ENCODE measurements at places on chromosomes 4 and X.

DNA sequence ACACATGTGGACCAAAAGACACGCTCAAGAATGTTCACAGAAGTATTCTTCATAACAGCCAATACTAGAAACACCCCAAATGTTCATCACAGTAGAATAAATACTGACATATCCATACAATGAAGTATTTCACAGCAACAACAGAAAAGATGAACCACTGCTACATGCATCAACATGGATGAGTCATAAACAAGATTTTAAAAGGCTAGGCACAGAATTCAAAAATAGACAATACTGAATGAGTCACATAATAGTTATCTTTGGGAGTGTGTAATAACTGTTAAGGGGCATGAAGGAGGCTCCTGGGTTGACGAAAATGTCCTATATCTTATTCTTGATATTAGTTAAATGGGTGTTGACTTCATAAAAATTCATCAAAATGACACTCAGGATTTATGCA is 43.5 kb downstream of the CLOCK start:
- no peak for DNase-seq

DNA sequence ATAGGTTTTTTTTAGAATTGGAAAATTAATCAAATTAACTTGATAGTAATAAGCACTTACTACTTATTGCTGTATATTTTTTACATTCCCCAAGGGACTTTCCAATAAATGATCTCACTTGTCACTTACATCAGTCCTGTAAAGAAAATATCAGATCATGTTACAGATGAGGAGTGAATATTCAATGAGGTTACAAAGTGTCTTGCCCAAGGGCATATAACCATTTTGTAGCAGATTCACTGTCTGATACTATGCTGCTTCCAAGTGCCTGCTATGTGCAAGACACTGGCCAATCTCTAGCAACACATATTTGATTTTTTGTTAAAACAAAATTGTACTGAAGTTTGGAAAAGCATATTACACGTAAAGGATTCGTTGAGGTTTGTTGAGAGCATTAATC is 1287.7 kb downstream of the FAM133A start:
- no peak for DNase-seq

DNA sequence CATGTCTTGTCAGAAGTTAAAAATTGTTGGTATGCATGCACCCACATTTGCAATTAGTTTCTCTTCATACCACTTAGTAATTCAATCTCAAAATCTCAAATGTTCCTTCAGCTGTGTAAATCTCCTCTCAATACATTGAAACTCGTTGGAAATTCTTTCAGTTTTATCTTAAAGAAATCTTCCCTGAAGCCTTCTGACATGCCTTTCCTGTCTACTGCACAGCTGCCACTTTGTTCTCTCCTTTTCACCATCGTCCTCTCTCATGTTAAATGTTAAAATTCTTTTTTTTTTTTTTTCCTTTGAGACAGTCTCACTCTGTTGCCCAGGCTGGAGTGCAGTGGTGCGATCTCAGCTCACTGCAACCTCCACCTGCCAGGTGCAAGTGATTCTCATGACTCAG is 30.9 kb downstream of the MCUB start:
- DNase-seq, result no peak

GRCh38 chr4:129350834-129351721 is 255.1 kb downstream of the C4orf33 start:
- DNase-seq, result no peak

DNA sequence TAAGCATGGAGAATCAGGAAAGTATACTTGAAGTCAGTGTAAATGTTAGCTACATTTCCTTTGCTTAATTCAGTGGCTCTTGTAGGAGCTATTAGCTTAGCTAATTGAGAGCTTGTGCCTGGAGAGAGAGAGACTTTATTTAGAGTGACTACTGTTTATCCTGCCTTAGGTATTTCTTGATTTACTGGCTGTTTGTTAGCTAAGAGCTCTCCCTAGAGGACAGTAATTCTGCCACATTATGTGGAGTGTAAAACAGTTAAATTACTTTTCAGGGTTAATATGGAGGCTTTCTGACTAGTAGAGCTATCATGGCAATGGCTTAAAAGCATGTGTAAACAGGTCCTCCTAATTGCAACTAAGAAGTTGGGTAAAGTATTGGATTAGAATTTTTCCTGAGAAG is 306.5 kb upstream of the TECRL start:
- no peak for DNase-seq

- DNase-seq, result no peak
These were observed 655.0 kb downstream of the RPA4 start for GRCh38 chrX:97538745-97539144.

- DNase-seq, result no peak
These were observed 156.5 kb upstream of the DKK2 start for GRCh38 chr4:107192601-107193000.

DNA sequence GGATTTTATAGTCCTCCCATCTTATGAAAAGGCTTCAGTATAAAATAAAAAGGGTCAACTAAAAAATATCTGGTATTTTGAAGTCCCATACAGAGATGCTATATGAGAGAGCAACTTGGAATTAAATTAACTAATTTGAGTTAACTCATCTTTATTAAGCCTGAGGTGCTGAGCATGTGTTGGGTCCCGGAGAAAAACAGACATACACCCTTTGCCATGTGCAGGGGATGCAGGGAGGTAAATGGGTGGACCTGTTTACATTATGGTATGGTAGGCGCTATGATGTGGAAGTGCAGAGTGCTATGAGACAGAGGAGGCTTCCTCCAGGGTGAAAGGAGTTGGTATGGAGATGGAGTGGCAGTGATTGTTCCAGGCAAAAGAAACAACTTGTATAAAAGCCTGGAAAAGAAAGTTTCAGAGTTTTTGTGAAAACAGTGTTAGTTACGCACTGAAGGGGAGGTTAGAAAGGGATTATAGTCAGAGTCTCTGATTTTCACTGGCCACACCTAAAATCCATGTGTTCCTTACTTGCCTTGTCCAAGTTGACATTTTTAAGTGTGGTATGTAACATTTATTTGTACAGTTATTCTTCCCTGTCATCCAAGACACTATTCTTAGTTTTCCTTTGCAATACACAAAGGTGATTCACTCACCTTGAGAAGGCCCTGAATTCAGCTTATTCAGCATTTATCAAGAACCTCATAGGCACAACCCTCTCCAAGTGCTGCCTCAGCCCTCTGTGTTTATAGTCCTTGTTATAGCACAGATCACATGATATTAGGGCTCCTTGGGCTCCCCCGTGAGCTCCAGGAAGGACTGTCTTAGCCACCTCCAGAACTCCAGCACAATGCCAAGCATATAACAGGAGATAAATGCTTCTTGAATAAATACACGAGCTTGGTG is 152.0 kb downstream of the RASL11B start:
- DNase-seq, result no peak

GRCh38 chr4:25677943-25678342 is 22.3 kb downstream of the SLC34A2 start:
- DNase-seq, result no peak

- DNase-seq, result no peak
These were observed 568.1 kb upstream of the GNPDA2 start for GRCh38 chr4:45294464-45294863.

GRCh38 chr4:101355767-101356702 is 8.7 kb upstream of the PPP3CA start:
- peak; percentile 86 for DNase-seq

GRCh38 chr4:26346203-26346620 is 25.4 kb downstream of the RBPJ start:
- no peak for DNase-seq

DNA sequence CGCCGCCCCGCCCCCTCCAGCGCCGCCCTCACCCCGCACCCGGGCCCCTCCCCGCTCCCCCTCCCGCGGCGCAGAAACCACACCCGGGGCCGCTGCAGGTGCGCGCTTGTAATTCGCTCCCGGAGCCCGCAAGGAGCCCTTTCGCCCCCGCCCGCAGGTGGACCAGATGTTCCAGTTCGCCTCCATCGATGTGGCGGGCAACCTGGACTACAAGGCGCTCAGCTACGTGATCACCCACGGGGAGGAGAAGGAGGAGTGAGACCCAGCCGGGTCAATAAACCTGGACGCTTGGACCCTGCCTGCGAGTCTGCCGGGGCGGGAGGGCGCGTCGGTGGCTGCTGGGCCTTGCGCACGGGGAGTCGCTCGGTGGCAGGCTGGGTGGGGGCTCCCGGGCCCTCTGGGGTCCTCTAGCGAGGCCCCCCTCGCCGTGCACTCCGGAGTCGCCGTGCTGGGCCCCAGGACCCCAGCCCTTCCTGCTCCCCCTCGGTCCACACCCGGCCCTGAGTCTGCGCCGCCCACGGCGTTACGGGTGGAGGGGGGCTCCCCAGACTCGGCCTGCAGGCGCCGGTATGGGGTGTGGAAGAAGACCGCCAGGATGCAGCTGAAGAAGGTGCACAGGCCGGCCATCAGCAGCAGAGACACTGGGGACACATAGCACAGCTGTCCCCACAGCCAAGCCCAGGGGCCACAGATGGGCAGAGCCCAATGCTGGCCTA is 7.1 kb downstream of the SLC49A3 start:
- no peak for DNase-seq

DNA sequence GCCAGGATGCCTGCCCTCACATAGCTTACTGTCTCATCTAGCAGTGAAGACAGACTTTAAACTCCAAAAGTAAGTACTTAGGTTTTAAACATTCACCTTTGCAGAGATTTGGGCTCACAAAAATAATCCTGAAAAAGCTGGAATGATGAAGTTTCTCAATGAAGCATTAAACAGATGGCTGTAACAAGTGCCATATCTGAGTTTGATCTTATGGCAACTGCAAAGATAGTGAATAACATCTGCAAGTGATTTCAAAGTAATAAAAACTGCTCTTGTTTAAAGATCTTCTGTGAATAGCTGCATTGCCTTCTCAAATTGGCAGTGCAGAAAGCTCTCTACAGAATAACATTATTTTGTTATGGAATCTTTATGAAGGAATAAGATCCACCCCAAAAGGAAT is 271.2 kb upstream of the SMIM31 start:
- DNase-seq, result no peak

DNA sequence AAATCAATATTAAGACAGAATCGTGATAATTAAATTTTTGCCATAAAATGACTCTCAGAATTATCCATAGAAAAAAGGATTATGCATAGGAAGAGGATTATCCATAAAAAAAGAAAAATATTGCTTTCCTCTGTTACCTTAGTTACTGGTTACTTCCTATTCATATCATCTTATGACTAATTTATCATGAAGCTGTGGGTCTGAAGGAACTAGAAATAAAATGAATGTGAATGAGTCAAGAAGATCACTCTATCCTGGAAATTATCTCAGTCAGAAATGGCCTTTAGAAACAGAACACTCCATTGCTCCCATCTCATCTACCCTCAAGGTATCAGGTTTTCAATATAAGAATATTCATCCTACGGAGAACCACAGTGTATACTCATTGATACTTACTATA is 19.4 kb downstream of the RPS6KA6 start:
- no peak for DNase-seq

DNA sequence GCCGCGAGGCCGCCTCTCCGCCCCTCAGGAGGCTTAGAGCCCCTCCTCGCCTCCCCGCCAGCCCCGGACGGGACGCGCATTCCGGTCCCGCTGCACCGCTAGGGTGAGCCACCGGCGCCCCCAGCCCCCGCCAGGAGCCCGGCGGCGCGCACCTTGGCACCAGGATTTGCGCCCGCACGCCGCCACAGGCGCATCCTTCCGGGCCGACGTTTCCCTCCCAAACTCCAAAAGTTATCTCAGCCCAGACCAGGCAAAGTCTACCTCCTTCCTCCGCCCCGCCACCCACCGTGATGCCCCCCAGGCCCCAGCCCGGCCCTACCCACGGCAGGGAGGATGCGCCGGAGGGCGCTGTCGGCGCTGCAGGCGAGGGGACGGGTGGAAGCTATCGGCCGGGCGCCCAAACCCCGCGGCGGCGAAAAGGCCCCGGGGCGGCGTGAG is 538 bp downstream of the SCML2 start:
- DNase-seq, result peak; percentile 3

- no peak for DNase-seq
These were observed 308.2 kb upstream of the EMCN start for GRCh38 chr4:100826067-100826466.

DNA sequence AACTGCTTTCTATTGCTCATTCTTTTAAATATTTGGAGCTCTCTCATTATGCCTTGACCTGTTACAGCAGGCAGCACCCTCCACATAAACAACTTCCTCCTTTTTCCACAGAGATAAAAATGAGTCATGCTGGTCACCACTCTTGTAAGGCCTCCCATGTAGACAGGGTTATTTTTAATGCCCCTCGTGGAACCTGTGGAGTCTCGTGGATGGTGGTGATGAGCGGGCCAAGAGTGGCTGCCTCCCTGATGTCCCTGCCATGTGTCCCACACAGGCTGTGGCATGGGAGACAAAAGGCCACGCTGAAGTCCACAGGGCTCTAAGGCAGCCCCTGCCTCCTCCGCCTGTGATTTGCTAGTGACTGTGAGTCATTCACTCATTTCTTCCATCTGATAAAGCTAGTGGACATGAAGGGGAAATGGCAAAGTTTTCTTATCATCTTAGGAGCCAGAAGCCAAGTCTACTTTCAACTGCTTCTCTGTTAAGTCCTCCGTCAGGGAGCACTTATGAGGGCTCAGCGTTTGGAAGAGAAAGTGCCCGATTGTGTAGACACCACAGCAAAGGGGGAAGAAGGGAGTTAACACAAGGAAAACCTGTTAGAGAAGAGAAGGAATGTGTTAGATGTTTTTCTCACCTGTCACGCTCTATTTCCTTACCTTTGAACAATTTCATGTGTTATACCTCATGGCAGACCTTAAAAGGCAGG is 121.6 kb upstream of the FAT1 start:
- DNase-seq, result peak; percentile 74

DNA sequence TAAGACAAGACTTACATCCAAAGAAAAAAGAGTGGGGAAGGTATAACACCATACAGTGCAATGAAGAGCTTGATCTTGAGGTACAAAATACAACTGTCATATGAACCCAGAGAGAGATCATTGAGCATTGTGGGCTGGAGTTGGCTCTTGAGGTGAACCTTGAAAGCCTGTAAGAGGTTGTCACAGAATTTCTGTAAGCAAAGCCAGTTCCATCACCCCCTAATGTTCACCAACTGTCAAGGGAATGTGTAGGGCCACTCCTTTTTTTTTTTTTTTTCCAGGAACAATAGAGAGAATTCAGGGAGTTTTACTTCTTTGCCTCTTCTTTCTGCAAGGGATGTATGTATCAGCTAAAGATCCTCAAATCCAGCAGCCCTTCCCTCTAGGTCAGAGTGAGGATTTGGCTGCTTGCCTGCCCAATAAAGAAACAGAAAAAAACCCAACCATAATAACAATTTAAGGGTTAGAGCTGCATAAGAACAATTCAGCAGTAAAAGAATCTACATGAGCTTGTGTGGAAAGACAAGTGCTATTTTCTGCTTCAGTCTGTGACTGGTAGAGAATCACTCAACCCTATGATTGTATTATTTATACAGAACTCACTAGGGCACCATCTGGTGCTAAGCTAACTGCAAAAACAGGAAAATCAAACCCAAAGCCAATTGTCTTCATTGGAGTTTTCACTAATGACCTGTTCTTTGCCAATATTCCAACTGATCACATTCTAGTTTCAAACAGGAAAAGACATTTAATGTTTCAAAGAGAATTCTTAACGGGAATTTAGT is 217.5 kb upstream of the TEX13C start:
- no peak for DNase-seq

GRCh38 chrX:2627272-2627867 is 63.7 kb upstream of the CD99 start:
- DNase-seq, result peak; percentile 17

Measured in PC-9 (cell line).